ENCODE measurements at places on chromosomes 12 and 14.

- peaks cover 44% of the 10 kb centered on the region for H3K27me3 ChIP-seq
- H3K36me3 ChIP-seq: no peaks in the 10 kb centered on the region
- H3K27ac ChIP-seq: no peak overlapping the region
- no peak overlapping the region for H3K4me3 ChIP-seq
- H3K4me1 ChIP-seq: no peaks in the 10 kb centered on the region
Observed at GRCh38 chr14:104339829-104340228, 201.4 kb downstream of the KIF26A start.

GRCh38 chr14:41875116-41875515, 268.4 kb downstream of the LRFN5 start:
- no peaks in the 10 kb centered on the region for H3K36me3 ChIP-seq
- H3K4me1 ChIP-seq: no peaks in the 10 kb centered on the region
- no peak for DNase-seq
- H3K27ac ChIP-seq: no peak overlapping the region

GRCh38 chr12:54166567-54167499, 22.0 kb downstream of the SMUG1 start:
- H3K36me3 ChIP-seq: no peaks in the 10 kb centered on the region
- H3K4me1 ChIP-seq: no peaks in the 10 kb centered on the region
- DNase-seq: no peak
- H3K27me3 ChIP-seq: peaks cover 2% of the 10 kb centered on the region

GRCh38 chr14:79641371-79641770, 569.9 kb downstream of the DIO2 start:
- H3K36me3 ChIP-seq: no peaks in the 10 kb centered on the region
- no peak overlapping the region for H3K4me3 ChIP-seq
- H3K27me3 ChIP-seq: no peaks in the 10 kb centered on the region
- no peak overlapping the region for H3K27ac ChIP-seq

DNA sequence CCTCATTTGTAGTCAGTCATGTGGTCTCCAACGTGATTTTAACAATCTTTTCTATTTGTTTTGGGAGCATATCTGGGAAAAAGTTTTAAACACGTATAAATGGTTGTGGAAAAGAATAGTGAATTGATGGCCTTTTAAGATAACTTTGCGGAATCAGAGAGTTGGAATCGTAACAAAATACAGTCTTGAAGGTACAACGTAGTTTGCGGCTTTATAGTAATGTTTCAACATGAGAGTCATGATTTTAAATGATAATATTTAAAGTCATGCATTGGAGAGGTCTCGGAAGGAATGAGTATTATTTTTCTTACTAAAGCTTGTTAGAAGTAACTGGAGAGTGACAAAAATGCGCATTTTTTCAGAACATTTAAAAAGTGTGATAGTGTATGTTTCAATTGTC, 1.6 kb downstream of the AEBP2 start:
- no peaks in the 10 kb centered on the region for H3K27me3 ChIP-seq
- peaks cover 3% of the 10 kb centered on the region for H3K4me1 ChIP-seq
- H3K27ac ChIP-seq: no peak overlapping the region

- peaks cover 34% of the 10 kb centered on the region for H3K27me3 ChIP-seq
- H3K27ac ChIP-seq: no peak overlapping the region
- DNase-seq: no peak
Observed at GRCh38 chr12:2691345-2692071, 103.3 kb upstream of the FKBP4 start.

DNA sequence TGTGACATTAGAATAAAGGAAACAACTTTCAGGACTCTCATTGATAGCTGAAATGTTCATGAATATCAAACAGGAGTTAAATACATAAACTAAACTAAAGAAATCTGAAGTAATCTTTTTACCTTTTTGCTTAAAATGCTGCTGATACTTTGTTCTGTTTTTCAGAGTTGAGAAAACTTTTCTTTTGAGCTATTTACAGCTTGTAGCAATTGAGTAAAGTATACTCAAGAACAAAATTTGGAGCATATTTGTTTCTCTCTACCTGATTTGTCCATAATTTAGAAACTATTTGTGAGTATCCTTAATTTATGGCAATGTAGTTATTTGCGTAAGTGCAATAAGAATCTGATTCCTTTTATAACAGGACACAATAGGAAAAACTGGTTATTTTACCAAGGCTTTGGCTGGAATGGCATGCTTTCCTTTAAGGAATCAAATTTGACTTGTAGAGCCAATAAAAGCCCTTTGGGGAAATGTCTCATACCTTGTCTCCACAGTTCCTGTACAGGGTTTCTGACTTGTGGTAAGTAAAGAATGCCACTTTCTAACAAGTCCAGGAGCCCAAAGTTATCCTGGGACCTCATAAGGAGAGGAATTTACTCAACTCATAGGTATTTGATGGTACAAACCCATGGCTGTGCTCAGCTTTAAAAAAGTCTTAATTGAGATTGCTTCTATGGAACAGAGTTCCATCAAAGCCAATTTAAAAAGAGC, 195.7 kb downstream of the TMEM117 start:
- H3K4me1 ChIP-seq: no peaks in the 10 kb centered on the region
- H3K27me3 ChIP-seq: peaks cover 3% of the 10 kb centered on the region
- no peak for DNase-seq
- H3K36me3 ChIP-seq: no peaks in the 10 kb centered on the region
- no peak overlapping the region for H3K27ac ChIP-seq

- no peak overlapping the region for H3K4me3 ChIP-seq
- peaks cover 25% of the 10 kb centered on the region for H3K4me1 ChIP-seq
- H3K27ac ChIP-seq: no peak overlapping the region
- H3K36me3 ChIP-seq: no peaks in the 10 kb centered on the region
- no peak for DNase-seq
- H3K27me3 ChIP-seq: no peaks in the 10 kb centered on the region
Observed at GRCh38 chr12:103855896-103856657, 15.0 kb upstream of the NT5DC3 start.

DNA sequence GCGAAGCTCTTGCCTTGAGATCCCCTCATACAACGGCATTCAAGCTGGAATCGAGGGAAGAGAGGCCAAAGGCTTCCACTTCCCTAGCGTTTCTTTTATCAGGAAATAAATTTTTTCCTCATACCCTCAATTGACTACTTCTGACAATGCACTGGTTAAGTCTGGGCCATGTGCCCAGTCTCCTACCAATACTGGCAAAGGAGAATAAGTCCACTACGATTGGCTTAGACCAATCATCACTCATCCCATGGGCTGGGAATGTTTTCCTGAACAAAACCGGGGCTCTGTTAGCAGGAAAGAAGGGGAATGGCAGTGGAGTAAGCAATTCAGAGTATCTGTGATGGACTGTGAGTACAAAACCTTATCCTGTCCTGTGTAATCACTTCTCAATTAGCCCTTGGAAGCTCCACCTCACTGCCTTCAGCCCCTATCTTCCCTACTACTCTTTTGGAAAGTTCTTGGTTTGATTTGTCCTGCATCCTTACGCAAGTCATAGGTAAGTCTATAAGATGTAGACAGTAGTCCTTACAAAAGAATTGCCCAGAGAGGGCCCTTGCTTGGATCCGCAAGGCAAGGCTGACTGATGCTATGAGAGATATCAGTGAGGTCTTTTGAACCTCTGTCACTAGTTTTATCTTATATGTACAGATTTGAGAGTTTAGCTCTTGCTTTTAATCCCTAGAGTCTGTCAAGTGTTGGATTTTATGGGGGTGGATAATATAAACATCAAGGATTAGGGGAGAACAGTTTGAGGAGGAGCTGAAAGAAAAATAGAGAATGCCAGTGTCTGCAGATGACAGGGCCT, 36.3 kb upstream of the CDK17 start:
- H3K4me3 ChIP-seq: no peak overlapping the region
- H3K27ac ChIP-seq: no peak overlapping the region
- no peaks in the 10 kb centered on the region for H3K36me3 ChIP-seq
- DNase-seq: no peak
- H3K4me1 ChIP-seq: no peaks in the 10 kb centered on the region

DNA sequence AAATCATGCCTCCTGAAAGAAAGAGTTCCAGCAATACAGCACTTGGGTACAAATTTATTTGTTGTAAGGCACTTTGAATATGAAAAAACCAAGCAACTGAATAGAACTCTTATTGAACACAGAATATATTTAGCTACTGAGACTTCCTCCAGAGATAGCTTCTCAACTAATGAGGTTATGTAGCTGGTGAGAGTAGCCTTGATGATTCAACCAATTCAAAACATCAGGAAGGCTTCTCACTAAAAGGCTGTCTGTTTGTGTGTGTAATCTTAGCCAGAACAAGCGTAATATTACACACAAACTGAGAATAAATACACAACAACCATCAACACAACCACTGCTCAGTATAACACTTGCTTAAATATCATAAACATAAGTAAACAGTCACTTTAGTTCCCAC, 20.4 kb downstream of the EIF2B2 start:
- no peaks in the 10 kb centered on the region for H3K4me1 ChIP-seq
- DNase-seq: no peak
- peaks cover 77% of the 10 kb centered on the region for H3K36me3 ChIP-seq
- no peak overlapping the region for H3K4me3 ChIP-seq

GRCh38 chr12:11676052-11676451, 26.6 kb downstream of the ETV6 start:
- no peak for DNase-seq
- no peaks in the 10 kb centered on the region for H3K27me3 ChIP-seq
- no peaks in the 10 kb centered on the region for H3K4me1 ChIP-seq
- H3K27ac ChIP-seq: no peak overlapping the region
- H3K4me3 ChIP-seq: no peak overlapping the region
- no peaks in the 10 kb centered on the region for H3K36me3 ChIP-seq

- no peak overlapping the region for H3K4me3 ChIP-seq
- no peak for DNase-seq
- no peaks in the 10 kb centered on the region for H3K36me3 ChIP-seq
- no peaks in the 10 kb centered on the region for H3K4me1 ChIP-seq
Observed at GRCh38 chr14:67581643-67582042, 18.4 kb downstream of the PIGH start.

- DNase-seq: no peak
- no peak overlapping the region for H3K4me3 ChIP-seq
- no peaks in the 10 kb centered on the region for H3K4me1 ChIP-seq
- no peak overlapping the region for H3K27ac ChIP-seq
- H3K36me3 ChIP-seq: no peaks in the 10 kb centered on the region
Observed at GRCh38 chr12:88691811-88692210, 111.5 kb upstream of the KITLG start.

DNA sequence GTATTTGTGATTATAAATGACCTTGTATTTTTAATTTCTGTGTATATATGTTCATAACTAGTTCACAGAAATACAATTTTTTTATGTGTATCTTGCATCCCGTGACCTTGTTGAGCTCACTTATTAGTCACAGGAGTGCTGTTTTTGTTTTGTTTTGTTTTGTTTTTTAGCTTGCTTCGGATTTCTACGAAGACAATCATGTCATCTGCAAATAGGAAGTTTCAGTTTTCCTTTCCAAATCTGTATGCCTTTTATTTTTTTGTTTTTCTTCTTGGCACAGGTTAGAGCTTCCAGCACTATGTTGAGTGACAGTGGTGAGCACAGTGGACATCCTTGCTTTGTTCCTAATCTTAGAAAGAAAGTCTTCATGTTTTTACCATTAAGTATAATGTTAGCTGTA, 229.2 kb upstream of the GARIN6 start:
- H3K4me1 ChIP-seq: no peaks in the 10 kb centered on the region
- H3K4me3 ChIP-seq: no peak overlapping the region

DNA sequence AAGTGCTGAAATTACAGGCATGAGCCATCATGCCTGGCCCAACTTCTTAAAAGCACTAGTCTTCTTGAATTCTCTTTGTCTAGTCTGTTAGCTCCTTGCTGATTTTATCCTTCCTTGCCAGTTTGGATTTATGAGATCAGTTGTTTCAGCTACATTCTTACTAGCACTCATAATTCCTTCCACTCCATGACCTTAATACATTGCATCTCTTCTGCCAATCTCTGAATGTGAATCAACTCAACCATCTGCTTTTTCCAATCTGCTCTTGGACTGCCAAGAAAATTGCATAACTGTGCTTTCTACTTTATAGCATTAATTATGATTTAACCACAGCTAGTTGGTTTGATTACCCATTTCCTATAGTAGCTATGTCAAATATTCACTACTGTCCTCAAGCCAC, 14.9 kb upstream of the HEATR5A start:
- H3K4me3 ChIP-seq: no peak overlapping the region
- no peak for DNase-seq
- H3K4me1 ChIP-seq: no peaks in the 10 kb centered on the region
- 0 out of 2 replicates have a peak, but pooled peaks cover 4% of the 10 kb centered on the region for H3K36me3 ChIP-seq
- H3K27me3 ChIP-seq: no peaks in the 10 kb centered on the region

GRCh38 chr14:35503646-35504045, 30.3 kb upstream of the INSM2 start:
- no peaks in the 10 kb centered on the region for H3K4me1 ChIP-seq
- H3K36me3 ChIP-seq: no peaks in the 10 kb centered on the region
- H3K4me3 ChIP-seq: no peak overlapping the region
- H3K27ac ChIP-seq: no peak overlapping the region
- no peak for DNase-seq
- H3K27me3 ChIP-seq: peaks cover 18% of the 10 kb centered on the region

DNA sequence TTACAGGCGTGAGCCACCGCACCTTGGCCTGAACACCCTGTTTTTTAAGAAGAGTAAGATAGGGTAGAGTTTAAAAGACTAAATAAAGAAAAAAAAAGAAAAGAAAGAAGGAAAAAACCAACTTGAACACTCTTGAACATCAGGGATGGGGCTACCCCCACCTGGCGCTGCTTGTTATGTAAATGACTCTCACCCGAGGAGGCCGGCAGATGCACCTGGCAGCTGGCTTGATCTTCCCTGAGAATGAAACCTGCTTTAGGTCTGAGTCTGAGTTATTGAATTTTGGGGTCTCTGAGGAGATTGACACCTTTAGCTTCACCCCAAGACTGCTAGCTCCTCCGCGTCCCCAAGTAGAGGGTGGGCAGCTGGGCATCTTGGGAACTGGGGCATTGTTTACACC, 15.5 kb upstream of the MEG3 start:
- H3K36me3 ChIP-seq: no peaks in the 10 kb centered on the region
- DNase-seq: no peak
- H3K4me3 ChIP-seq: no peak overlapping the region
- no peak overlapping the region for H3K27ac ChIP-seq
- no peaks in the 10 kb centered on the region for H3K27me3 ChIP-seq
- no peaks in the 10 kb centered on the region for H3K4me1 ChIP-seq

DNA sequence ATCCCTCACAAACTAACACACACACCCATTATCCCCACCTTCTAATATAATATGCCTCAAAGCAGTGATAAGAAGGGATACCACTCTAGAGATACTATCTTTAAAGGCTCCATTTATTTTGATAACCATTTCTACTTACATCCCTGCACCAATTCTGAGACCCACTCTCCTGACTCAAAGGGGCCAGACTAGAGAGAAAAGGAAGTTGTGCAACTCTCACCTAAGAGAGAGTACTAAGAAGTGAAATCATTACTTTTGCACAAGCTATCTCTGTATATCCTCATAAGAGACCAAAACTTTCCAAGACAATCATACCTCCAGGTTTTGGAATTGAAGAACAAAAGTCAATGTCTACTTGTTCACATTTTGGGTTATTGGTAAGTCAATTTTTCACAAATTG, 45.4 kb upstream of the USP15 start:
- H3K27me3 ChIP-seq: no peaks in the 10 kb centered on the region
- no peaks in the 10 kb centered on the region for H3K36me3 ChIP-seq
- no peak overlapping the region for H3K27ac ChIP-seq
- DNase-seq: no peak
